Liver (tissue), 10 donors: ENCODE measurements at places on chromosomes 3 and 15.

DNA sequence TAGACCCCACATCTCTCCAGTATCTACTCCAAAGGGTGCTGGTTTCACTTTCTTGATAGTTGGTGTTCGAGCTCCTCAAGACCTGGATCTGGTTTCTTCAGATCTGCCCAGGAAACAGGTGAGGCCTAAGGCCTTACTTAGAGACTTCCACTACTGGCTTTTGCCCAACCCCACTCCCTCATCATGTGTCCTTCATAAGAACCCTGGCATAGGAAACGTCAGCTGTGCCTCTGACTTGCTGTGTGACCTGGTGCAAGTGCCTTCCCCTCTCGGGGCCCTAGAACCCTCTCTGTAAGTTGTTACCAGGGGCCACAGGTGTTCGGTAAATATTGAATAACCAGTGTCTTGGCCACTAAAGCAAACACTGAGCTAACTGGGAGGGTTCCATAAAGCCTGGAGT is 3.9 kb downstream of the OXTR start:
- peak; percentile 8 for DNase-seq

GRCh38 chr15:88993662-88994061 is 80.5 kb upstream of the MFGE8 start:
- DNase-seq, result no peak

DNA sequence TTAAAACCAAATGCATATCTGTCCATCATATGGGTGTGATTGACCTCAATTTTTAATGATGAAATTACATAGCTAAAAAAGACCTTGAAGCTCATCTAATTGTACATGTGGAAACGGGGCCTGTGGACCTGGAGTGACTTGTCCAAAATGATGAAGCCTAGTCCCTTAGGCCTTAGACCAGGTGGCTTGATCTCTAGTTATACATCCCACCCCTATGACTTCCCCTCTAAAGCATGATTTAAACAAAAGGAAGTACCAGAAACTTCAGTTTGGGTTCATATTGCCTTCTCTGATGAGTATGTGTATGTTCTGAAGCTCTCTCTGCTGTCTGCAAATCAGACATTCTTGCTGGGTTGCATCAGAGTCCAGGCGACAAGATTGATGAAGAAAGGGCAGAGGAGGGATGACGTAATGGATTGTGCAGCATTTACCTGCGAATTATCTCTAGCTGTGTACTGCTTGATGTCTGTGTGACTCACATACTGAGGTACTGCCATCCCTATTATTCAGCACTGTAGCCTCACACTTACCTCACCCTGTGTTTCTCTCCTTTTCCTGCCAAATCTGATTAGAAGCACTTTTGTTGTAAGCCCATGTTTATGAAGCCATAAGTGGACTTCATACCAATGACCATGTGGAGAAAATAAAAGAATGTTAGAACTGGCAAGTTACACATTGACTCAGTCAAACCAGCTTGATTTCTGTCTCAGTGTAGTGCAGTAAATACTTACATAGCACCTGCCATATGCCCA is 111.5 kb downstream of the FILIP1L start:
- DNase-seq, result no peak

- DNase-seq, result no peak
Observed at GRCh38 chr15:78617516-78617915, 3.3 kb downstream of the CHRNA3 start.

GRCh38 chr3:161405836-161406235 is 34.5 kb upstream of the SPTSSB start:
- DNase-seq, result no peak

- DNase-seq, result no peak
Observed at GRCh38 chr3:151011427-151011826, 38.9 kb upstream of the CLRN1 start.

- DNase-seq, result no peak
Observed at GRCh38 chr3:61194892-61195538, 56.2 kb downstream of the FHIT start.

DNA sequence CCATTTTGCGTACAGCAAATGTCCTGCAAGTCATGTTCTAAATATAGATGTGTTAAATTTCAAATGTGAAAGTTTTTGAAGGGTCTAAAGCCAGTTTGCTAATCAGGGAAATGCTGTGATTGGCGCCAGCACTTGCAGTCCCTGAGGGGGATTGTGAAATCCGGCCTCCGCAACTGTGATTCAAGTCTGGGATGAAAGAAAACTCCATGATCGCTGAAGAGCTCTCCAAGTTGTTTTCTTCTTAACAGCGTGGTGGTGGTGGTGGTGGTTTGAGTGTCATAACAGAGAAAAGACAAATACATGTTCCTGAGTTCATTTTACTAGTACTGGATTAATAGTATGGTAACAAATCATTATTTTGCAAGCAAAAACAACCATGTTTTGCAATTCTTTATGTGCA is 51.8 kb downstream of the MITF start:
- no peak for DNase-seq

DNA sequence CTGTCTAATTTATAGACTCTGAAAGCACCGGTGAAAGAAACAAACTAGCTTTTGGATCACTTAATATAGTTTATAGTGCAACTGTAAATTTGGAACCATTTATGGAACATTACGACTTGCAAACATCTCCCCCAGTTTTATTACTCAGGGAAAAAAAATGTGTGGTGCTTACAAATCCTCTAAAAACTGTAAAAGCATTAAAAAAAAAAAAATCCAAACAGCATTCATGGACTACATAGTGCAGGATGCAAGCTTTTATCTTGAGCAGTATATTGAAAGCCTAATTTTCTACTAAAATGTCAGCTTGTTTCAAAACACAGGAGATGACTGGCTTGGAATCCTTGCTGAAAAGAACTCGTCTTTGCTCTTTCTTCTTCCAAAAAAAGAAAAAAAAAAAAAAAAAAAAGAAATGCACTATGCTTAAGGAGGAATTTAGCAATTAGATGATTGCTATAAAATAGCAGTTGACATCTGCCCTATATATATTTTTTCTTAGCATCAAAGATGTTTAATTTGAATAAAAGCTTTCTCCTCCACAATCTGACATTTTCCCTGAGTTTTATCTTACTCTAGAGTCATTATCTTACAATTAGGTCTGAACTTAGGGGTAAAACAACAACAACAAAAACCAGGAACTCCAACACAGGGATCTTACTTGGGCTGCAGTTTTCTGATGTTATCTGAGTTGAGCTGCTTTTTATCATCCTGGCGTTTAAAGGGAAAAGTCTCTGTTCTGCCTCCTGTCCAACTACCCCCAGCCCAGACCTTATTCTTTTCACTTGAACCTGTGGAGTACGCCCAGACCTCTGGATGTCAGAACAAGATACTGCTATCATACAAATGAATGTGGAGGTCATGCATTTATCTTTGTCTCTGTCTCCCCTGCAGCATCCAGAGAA is 62.6 kb upstream of the PDZRN3 start:
- DNase-seq, result no peak

DNA sequence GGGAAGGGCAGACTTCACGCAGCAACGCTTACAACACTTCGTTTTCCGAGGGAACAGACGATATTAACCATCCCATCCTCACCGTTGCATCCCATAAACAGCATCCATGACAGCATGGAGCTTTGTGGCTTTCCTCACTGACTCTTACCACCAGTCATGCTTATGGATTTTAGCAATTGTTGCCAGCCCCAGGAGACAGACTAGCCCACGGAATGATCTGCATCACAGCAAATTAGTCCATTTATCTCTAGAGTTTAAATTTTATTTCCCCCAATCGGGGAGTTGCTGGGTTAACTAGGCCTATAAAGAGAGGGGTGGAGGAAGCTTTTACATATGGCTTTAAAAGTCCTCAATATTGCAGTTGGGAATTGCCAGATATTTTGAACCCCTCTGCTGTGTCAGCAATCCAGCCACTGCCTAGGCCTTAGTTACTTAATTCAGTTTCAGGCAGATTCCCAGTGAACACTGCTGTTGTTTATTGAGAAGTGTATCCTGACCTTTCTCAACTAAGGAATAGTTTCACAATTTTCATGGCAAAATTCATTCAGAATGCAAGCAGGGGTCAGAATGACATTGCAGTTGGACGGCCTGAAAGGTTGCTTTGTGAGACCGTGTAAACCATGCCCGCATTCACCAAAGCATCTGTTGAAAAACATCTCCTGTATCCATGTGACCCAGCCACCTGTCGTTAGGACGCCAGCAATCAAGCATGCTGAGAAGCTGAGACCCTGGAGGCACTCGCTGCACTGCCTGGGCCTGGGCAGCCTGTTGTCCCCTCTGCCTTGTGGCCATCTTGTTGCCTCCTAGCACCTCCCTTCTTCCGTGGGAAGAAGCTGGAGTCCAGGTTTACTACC is 397.4 kb upstream of the TPM1 start:
- no peak for DNase-seq

GRCh38 chr15:57595011-57595866 is 3.5 kb downstream of the MYZAP start:
- no peak for DNase-seq

DNA sequence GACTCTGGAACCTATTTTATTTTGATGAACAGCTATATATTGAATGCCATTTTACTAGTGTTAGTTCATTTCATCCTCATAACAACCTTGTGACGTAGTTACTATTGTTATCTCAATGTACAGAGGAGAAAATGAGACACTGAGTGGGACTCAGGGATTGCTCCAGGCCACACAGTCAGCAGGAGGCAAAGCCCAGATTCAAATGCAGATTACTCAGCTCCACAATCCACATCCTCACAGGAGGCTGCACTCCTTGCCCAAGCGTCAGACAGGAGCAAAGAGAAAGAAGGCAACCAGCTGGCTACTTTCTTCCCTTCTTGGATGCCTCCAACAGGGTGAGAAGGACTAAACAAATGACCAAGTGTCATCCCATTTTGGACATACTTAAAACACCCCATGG is 92.0 kb upstream of the CCDC54 start:
- DNase-seq, result no peak

- no peak for DNase-seq
Observed at GRCh38 chr15:55327387-55327786, 8.4 kb downstream of the PIGB start.

DNA sequence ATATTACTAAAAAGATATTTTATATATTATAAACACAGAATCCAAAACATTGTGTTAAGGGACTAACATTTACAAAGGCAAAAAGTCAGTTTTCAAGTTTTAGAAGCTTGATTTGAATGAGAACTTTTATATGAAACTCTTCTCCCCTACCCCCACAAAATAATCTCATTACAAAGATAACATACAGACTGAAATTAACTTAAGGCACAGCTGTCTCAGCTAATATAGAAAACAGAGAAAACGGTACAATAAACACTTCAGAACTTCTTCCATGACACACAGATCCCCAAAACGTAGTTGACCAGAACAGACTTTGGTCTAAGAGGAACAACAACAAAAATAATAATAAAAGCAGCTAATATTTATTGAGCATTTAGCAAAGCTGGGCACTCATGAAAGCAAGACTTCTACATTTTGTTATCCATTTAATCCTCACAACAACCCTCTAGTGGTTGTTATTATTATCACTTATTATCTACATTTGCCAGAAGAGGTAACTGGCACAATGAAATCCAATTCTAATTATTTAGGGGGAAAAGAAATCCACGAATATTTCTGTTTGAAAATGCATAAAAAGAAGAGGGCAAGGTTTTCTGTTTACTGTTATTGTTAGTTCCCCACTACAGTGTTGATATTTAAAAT is 68.1 kb downstream of the PFN2 start:
- DNase-seq, result no peak

- DNase-seq, result no peak
Observed at GRCh38 chr3:73624017-73624820, 522 bp downstream of the PDZRN3 start.
